ENCODE measurements at places on chromosomes 7 and 10.

GRCh38 chr10:112546474-112546873 lies 99.5 kb downstream of the VTI1A start:
- no peak for DNase-seq

DNA sequence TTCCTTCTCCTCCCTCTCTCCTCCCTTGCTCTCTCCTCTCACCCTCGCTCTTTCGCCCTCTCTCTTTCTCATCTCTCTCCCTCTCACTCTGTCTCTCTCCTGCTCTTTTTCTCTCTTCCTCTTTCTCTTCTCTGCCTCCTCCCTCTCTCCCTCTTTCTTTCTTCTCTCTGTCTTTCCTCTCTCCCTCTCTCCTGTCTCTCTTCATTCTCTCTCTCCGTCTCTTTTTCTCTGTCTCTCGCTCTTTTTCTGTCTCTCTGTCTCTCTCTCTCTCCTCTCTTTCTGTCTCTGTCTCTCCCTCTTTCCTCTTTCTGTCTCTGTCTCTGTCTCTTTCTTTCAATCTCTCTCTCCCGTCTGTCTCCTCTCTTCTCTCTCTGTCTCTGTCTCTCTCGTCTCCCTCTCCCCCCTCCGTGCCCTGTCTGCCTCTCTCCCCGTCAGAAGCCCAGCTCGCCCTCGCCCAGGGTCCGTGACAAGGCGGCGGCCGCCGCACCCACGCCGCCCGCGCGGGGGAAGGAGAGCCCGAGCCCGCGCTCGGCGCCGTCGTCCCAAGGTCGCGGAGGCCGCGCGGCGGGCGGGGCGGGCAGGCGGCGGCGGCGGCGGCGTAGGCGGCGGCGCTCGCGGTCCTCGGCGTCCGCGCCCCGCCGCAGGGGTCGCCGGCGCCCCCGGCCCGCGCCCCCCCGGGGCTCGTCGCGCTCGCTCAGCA lies 21.3 kb upstream of the HSPB1 start:
- DNase-seq = peak; percentile 55

- DNase-seq = no peak
These were observed 30.9 kb upstream of the ATXN7L1 start for GRCh38 chr7:105907129-105907846.

DNA sequence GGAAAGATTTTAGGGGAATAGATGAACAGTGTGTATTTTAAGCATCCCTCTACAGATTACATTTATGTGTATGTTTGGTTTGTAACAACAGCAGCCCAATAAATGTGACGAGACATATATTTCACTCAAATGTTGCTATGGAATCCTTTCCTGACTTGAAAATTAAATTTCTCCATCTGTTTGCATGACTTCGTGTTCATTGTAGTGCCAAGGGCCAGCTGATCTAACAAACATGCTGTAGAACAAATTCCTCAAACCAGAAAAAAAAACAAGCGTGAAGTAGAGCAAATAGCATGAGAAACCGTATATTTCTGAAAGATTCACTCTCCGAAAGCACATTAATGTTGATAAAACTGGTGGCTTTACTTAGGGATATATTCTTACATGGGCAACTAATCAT lies 87.8 kb downstream of the NRCAM start:
- peak; percentile 57 for DNase-seq

GRCh38 chr7:1219498-1219897 lies 13.2 kb upstream of the UNCX start:
- no peak for DNase-seq

DNA sequence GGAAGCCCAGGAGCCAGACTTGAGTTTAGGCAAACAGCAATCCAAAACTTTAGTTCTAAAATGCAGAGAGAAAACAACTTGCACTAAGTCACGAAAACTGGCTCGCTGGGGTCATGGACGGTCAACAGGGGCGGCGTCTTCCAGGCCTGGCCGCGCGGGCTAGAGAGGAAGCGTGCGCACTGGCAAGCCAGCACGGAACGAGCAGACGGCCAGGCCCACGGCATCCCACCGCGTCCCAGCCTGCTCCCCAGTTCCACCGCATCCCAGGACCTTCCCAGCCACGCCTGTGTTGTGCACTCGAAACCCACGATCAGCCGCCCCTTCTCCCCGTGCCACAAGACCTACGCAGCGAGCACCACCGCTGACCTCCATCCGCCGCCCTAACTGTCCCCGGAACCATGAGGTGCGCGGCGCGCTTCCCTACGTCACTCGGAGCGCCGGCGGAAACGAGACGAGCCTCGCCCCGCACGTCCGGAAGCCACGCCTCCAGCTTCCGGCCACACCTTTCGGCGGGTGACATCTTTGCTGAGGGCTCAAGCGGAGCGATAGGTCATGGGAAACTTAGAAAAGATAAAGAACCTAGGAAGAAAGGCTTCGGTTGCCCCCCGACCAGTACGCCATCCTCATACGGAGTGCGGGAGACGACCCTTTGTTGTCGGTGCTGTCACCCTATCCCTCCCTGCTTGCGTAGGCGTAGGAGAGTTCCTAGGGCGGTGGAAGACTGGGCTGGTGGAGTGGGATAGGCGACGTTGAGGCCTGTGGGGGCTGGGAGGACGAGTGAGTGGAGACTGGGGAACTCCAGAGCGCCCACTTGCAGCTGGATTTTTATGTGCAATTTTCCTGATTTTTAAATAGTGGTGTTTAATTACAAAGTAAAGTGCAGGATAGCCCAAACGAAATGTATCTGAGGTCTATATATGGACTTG lies at the start of gene TBRG4:
TBRG4 (minus strand) TSS at position 400 of the 926 bp plus-strand sequence. CDS start 2,460 bp downstream, outside the sequence.
- peak; percentile 98 for DNase-seq

- no peak for DNase-seq
These were observed 42.8 kb downstream of the AKR1C8 start for GRCh38 chr10:5142199-5142598.

DNA sequence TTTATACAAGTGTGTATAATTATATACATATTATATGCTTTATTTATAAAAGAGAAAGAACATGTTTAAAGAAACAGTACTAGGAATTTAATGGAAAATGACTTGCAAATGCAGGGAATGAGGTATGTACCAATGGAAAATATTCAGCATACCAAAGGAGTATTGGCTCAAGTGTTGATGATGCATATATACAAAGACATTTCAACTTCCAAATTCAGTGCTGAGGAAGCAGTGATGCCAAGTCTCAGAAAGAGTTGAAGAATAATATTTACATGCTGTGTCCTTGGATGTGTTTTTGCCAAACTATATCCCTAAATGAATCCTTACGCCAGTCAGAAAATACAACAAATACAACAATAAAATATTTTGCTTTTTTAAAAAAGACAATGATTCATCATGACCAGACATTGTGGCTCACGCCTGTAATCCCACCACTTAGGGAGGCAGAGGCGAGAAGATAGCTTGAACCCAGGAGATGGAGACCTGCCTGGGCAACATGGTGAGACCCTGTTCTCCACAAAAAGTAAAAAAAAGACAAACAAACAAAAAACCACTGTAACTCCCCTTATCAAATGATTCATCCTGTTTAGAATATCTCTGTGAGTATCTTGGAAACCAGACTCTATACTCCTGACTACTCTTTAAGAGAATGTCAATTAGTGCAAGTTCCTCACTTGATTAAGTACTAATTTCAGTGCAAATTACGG lies 157.2 kb downstream of the CHRM2 start:
- no peak for DNase-seq

DNA sequence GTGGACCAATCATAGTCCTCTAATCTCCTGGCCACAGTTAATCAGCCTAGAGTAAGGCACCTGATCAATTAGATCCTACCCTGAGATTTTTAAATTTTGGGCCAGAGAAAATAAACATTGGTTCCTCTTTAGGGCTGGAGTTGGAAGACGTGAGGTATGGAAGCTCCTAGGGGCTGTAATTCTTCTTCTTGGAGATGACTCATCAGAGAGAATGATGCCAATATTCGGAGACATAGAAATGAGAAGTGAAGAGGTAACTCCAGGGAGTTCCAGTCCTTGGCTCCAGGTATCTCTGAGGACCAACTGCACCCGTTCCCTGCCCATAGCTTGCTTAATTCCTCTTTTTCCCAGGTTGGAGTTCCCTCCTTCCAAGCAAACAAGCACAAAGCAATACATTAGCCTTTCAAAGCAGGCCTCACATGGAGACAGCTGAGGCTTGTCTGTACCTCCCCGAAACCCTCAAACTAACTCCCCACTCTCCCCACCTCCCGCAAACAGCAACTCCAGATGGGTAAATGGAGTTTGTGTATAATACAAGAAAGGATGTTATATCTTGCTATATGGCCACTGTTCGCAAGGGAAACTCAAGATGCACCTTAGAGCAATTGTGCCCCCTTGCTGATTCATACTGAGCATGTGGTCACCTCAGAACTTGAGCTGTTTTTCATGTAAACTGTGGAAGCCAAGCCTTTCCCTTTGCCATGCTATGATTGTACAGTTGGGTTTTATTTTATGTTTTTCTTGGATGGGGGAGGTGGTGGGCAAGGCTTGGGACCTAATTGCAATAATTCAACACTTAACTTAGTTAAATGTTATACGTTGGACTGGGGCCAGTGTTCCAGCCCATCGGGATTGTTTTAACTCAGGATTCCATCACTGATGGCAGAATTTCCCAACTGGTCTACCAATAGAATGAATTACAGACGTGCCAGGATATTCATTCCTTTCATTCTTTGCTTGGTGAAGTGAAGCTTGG lies 29.3 kb downstream of the PIK3AP1 start:
- DNase-seq = no peak

GRCh38 chr7:54419209-54419608 lies 123.0 kb upstream of the VSTM2A start:
- DNase-seq = no peak

DNA sequence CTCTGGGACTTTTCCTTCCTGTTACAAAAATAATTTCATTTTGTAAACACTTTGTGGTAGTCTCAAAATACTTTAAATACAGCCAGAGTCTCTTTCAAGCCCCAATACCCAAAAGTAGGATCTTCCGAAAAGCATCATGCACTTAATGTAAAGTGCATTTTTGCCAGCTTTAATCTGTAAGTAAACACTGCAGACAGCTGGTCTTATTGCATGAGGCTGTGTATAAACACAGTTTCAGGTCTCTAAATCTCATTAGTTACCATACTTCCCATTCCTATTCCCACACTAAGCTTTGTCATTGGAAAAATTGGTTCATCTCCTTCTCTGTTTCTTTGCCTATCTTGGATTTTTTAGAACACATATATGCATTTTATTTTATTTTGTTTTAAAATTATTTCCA lies 87.6 kb upstream of the GNAI1 start:
- peak; percentile 59 for DNase-seq

DNA sequence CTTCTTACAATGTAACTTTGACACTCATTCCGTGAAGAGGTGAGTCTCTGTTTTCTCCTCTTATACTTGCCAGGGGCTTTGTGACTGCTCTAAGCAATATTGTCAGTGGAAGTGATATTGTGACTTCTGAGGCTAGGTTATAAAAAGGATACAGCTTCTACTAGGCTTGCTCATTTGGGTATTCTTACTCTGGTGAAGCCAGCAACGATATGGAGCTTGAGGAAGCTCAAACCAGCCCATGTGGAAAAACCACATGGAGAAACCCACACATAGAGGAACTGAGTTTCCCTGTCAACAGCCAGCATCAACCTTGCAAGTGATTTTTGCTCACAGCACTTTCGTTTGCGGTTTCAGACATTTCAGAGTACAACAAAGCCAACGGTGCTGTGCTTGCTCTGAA lies 149.6 kb upstream of the SEMA3E start:
- no peak for DNase-seq

- DNase-seq = peak; percentile 3
These were observed 270.9 kb downstream of the CCSER2 start for GRCh38 chr10:84599254-84599653.

DNA sequence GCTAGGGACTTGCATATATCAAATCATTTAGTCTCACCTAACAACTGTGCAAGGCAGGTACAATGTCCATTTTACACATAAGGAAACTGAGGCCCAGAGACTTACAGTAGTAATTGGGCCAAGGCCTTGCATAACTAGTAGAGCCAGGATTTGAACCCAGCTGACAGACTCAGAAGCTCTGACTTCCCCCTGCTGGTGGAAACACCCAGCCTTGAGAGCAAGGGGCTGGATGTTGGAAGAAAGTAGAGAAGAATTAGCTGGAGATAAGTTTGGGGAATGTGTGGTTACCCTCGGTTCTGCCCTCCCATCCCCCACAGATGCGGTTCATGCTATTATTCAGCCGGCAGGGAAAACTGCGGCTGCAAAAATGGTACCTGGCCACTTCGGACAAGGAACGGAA lies 2.0 kb downstream of the AP1S1 start:
- no peak for DNase-seq

GRCh38 chr10:61835946-61836887 lies 65.3 kb upstream of the ARID5B start:
- peak; percentile 75 for DNase-seq

DNA sequence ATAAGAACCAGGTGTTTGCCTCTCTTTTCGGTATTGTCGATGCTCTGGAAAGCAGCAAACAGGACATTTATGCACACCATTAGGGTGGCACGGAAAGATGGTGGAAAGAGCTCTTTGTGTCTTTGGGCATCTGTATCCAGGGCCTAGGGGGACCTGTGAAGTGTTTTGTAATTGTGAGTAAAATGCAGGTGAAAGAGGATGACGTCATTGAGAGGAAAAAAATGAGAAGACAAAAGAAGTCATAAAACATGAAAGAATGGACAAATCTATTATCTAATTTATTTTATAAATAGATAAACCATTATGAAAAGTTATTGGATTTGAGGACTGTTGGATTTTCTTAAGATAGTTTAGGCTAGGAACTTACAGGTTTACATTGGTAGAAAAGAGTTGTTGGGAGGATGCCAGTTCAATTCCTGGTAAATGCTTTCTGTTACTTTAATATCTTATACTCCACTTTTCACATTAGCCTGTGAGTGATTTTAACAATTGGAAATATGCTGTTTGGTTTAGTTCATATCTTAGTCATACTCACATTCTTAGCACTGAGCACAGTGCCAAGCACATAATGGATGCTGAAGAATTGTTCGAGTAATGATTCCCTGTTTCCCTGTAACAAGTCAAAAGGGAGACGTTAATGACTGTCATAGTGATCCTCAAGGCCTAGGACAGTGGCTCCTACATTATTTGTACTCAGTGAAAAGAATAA lies 62.6 kb downstream of the EXOC4 start:
- no peak for DNase-seq

DNA sequence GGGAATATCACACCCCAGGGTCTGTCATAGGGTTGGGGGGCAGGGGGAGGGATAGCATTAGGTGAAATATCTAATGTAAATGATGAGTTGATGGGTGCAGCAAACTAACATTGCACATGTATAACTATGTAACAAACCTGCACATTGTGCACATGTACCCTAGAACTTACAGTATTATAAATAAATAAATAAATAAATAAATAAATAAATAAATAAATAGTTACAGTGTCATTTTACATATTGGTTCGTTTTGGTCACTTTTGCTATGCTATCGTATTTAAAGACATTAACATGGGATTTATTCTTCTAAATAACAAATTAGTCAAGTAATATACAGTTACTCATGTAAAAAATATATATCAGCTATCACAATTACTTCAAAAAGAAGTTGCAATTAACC lies 228.7 kb downstream of the HECW1 start:
- no peak for DNase-seq

DNA sequence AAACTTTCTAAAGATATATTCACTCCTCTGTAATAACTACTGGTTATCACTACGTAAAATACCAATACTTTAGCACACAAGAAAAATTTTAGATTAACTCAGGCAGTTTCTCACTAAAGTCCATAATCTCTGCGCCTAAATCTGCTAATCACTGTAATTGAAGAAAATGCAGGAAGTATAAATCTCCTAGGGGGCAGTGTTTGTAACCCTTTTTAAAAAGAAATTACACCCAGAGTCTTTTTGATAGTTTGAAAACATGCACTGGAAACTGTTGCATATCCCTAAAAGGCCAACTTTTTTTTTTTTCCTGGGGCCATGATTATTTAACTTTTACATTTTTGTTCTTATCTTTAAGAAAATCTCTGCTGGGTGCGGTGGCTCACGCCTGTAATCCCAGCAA lies 209.6 kb downstream of the KIAA1217 start:
- DNase-seq = no peak

Data from NCI-H69 (cell line).